Mesenteric fat pad (tissue), 1 donor: ENCODE measurements at places on chromosomes 7 and 10.

- no peak for DNase-seq
These were observed 203.7 kb downstream of the TSPAN12 start for GRCh38 chr7:120654241-120654640.

GRCh38 chr7:7772397-7772821, 54.0 kb upstream of the RPA3 start:
- DNase-seq: no peak

- no peak for DNase-seq
These were observed 2.3 kb upstream of the LDB1 start for GRCh38 chr10:102122450-102122849.

DNA sequence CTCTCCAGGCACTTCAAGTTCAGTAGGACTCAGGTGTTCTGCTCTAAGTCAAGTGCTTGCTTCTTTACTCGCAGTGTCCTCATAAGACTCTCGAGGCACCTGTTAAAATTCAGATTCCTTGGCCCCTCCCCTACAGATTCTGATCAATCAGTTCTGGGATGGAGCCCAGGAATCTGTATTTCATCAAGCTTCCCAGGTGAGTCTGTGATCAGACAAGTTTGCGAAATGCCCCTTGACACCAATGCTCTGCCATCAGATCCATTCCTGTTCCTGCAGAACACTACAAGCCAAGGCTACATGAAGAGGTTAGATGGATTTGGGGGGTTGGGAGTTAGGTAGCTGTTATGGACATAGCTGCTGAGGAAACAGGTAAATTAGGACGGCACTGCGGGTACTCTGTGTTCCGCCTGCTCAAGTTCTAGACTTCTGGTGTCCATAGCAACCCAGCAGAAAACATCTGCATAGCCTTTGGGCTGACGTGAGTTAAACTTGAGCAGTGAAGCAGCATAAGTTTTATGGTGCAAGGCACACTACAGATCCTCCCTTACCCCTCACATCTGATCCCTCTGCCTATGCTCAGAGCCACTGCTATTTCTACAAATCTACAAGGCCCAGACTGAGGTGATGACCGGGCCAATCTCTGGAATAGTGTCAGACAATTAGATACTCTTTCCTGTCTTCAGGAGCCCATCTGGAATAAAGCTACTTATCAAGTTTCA, 6.8 kb upstream of the NCOA4 start:
- DNase-seq: no peak
